ENCODE measurements at places on chromosomes 1 and 21.

DNA sequence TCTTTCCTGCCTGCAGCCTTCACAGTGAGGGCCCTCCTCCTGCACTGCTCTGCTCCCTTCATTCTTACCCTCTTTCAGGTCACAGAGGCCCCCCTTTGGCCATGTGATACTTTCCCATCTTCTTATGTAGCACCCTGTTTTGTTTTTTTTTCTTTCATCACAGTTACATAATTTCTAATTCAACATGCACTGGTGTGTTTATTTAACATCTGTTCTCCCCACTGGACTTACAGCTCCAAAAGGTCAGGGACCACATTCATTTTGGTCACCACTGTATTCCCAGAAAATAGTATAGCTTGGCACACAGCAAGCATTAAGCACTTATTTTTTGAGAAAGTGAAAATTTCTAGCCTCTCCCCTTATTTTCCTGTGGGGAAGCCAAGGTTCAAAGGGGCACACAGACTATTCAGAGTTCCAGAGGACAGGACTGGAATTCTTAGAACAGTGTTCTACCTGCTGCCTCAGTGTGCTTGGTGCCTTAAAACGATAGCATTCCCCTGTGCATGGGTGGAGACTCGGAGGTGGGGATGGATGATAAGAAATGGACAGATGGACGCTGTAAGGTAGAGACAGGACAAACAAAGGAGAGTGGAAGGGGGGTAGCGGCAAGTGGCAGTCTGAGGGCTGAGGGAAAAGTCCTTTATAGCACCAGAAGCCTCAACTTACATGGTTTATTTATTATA is 5.3 kb downstream of the DENND2D start:
- no peak for DNase-seq

DNA sequence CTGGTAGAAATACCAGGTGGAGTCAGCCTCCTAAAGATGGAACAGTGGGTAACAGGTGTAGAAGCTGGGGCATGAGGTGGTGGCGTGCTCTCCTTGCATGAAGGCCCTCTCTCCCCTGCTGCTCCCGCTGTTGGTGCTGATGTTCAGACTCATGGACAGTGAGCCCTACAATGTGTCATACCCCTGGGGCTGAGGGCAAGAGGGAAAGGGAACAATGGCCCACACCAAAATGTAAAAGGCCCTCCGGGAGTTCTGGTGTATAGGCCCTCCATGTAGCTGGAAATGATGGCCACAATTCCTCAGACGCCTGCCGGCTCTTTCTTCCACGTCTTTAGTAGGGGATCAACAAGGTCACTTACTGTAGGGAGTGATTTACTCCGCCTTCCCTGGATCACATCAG is 194.9 kb downstream of the DYRK1A start:
- no peak for DNase-seq

- DNase-seq, result no peak
These were observed 13.6 kb upstream of the LRP8 start for GRCh38 chr1:53341521-53341895.

DNA sequence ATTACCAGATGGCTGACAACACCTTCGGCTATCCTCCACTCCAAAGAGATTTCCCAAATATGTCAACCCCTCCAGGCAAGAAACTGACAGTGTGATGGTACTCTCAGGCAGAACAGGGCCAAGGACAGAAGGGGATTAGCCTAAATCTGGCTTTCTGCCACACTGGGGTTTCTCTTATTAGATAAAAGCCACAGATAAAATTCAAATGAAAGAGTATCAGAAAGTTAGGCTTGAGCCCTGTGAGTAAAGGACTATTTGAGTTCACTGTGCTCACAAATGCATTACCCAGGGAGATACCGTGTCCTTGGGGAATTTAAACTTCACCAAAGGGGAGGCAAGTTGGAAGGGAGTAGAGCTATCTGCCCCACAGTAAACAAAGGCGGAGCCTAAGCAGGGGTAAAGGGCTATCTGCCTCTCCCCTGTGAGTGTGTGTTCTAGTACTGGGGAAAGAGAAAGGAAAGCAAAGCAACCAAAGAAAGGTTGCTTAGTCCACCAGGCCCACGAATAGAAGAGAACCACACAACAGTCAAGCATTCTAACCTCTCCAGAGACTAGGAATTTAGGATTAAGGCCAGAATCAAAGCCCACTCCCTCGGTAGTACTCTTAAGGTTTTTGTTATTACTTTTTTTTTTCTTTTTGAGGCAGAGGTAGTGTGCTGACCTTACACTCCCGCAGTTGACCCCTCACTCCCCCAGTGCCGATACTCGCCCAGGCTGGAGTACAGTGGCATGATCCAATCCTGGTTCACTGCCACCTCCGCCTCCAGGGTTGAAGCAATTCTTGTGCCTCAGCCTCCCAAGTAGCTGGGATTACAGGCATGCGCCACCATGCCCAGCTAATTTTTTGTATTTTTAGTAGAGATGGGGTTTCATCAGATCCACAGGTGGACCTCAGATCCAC is 12.7 kb downstream of the TPM3 start:
- DNase-seq, result peak; percentile 24

DNA sequence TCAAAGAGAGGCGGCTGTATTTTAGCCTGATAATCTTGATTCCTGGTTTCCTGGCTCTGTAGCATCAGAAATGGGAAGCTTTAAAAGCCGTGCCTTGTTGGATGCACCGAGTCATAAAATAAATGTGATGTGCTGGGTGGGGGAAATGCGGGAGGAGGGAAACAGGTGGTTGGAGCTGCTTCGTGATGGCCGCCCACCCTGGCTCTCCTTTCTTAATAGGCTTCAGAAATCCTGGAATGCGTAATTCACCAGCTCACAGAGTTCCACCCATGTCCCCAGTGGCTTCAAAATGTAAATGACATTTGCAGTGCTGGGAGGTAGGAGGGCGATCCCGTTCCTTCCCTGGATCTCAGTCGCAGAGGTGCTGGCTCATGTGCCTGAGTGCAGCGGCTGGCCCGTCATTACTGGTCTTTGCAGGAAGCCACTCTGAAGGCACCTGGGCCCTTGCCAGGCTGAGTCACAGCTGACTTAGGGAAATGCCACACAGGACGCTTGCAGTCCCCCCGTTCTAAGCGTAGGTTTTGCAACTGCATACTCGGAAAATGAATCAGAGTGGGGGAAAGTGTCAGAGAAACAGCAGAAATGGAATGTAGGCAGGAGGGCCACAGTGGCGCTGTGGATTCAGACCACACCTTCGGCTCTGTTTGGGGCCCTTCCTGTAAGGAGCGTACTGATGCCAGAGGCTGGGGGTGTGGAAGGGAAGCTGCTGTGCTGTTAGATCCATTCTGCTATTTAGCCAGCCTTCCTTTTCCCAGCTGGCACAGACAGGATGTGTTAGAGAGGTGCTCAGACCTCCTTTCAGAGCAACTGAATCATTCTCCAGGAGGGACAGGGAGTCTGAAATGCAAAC is 37.6 kb downstream of the GALNT2 start:
- peak; percentile 100 for DNase-seq

GRCh38 chr1:248015803-248016202 is 2.3 kb downstream of the OR2L5 start:
- no peak for DNase-seq

DNA sequence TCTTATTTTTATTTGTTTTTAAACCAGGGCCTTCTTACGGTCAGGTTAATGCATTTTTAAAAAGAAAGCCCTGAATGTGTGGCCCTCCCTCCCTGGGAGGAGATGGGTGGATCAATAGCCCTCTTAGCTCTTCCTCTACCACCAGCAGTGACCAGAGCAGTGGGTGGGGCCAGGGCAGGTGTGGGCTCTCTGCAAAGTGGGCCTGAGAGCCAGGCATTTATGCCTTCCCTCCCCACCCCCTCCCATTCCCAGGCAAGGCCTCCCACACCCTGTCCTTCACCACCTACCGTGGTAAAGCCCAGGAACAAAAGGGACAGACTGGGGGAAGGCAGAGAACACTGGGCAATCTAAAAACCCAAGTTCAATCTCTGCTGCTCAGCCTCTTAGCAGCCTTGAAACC is 63.9 kb downstream of the SSBP3 start:
- no peak for DNase-seq

GRCh38 chr1:46219551-46220520 is 16.7 kb downstream of the LURAP1 start:
- peak; percentile 14 for DNase-seq

GRCh38 chr1:113871597-113872113 is at the start of gene PTPN22:
PTPN22 (minus strand) TSS chr1:113871712.
- DNase-seq, result peak; percentile 77

DNA sequence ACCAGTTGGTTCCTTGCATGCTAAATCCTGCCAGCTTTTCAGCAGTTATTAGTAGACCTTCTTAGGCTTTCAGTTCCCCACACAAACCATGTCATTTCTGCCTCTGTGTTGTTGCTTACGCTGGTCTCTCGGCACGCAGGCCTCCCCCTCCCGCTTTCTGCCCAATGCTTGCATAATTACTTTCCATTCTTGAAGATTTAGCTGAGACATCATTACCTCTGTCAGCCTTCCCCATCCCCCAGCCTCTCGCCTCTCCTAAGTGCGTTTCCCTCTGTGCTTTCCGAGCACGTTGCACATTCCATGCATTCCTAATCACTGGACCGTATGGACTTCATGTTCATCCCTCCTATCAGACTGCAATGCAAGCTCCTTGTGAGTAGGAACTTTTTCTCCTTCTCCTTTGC is 26.8 kb downstream of the TSHB start:
- peak; percentile 7 for DNase-seq

- DNase-seq, result no peak
These were observed 32.1 kb upstream of the COL18A1 start for GRCh38 chr21:45372732-45373355.

DNA sequence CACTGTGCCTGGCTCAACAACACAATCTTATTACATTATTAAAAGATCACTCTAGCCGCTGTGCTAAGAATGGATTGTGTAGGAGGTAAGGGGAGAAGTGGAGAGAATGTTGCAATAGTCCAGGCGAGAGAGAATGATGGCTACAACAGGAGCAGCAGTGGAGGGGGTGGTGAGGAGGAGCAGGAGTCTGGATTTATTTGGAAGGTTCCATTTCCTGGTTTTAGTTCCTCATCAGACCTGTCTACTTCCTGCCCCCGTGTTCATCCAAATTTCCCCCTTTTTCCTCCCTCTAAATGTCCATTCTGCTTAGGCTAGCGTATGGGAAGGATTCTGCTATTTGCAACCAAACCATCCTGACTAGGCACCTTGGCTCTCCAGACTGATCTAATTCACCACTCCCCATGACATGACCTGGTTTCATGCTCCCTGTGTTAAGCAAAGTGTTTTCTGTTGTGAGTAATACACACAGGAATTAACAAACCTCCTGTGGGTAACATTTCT is 35.1 kb upstream of the EYA3 start:
- peak; percentile 88 for DNase-seq

DNA sequence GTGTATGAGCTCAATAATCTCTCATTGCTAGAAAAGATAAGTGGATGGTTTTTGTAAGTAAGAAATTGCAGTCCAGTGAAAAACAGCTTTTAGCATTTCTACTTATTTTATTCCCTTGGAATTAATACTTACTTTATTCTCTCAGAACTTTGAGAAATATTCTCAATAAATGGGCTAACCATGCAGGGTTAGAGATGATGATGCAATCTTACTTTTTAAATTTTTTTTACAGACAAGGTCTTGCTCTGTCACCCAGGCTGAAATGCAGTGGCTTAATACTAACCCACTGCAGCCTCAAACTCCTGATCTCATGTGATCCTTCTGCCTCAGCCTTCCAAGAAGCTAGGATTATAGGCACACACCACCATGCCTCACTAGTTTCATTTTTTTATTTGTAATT is 440.8 kb upstream of the ZP4 start:
- no peak for DNase-seq

DNA sequence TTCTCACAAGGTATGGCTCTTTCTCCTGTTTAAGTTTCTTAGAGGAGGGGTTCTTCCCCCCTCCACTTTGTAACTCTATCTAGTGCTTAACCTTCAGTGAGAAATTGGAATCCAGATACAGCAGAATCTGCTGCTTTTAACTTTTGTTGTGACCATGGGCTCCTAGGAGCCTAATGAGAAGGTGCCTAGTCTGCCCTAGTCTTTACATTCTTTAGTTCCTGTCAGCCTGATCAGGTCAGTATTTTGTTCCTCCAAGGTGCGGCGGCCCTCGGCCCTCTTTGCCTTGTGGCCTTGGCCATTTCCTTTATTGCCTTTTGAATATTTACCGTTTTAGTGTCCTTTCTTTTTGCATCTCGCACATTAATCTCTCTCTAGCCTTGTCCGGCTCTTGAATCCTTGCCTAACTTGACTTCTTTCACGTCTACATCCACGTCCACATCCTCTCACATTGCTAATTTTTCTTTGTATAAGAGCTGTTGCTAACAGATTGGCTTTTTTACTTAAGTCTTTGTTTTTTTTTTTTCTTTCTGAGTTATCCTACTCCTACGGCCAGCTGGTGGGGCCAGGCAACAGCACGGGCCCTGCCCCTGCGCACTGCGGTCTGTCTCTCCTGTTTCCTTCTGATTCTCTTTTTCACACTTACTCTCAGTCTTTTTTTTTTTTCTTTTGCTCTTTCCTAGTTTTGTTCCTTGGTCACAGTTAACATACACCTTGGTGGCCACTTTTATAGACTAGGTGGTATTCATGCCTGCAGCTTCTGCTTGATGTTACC is 49.0 kb downstream of the SFPQ start:
- no peak for DNase-seq

All from fibroblast of mammary gland (primary cell).